Dorsolateral prefrontal cortex (tissue), 122 donors: ENCODE measurements at places on chromosomes 5 and 9.

- no peak for DNase-seq
Observed at GRCh38 chr5:40356248-40356647, 323.5 kb upstream of the PTGER4 start.

- no peak for DNase-seq
Observed at GRCh38 chr5:55484531-55484930, 50.2 kb downstream of the PLPP1 start.

DNA sequence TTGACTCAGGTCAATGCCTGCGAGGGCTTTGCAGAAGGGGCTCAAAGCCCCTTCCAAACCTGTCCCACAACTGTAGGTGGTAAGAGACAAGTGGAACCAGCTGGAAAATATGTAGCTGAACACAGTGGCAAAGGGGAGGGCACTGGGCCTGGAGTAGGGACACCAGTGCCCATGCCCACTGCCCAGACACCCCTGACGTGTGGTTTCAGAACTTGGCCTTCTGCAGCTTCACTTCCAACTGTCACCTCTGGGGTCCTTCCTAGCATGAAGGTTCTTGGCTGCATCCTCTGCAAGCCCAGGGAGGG lies 233.1 kb upstream of the IRX1 start:
- no peak for DNase-seq

- no peak for DNase-seq
Observed at GRCh38 chr9:112624711-112625707, 92.9 kb downstream of the INIP start.

DNA sequence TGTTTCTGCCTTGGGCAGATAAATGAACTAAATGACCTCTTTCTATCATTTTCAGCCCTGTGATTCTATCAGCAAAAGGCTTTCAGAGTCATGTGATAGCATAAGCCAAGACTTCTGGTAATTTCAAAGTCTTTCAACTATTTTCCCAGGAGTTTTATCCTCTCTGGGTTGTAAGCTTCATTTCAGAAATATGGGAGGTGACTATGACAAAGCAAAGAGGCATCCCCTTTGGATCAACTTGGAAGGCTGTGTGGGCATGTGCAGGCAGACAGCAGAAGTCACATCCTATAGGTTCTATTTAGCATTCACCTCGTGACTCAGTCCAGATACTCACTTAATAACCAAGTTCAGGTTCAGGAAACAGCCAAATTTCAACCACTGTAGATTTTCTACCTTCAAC lies 149.0 kb upstream of the FST start:
- no peak for DNase-seq

DNA sequence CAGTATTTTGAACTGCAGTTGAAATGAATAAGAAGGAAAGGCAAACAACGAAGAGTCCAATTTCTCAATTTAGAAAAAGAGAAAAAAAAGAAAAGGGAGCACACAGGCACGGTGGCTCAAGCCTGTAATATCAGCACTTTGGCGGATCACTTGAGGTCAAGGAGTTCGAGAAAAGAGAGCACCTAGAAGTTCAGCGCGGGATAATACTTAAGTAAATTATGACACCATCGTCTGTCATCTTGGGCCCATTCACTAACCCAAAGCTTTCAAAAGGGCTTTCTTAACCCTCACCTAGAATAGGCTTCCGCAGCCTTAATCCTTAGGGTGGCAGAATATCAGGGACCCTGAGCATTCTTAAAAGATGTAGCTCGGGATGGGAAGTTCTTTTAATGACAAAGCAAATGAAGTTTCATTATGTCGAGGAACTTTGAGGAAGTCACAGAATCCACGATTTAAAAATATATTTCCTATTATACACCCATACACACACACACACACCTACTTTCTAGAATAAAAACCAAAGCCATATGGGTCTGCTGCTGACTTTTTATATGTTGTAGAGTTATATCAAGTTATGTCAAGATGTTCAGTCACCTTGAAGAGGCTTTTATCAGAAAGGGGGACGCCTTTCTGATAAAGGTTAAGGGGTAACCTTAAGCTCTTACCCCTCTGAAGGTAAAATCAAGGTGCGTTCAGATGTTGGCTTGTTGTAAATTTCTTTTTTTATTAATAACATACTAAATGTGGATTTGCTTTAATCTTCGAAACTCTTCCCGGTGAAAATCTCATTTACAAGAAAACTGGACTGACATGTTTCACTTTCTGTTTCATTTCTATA lies 602 bp upstream of the CD274 start:
- DNase-seq, result no peak

GRCh38 chr5:62206150-62206829 lies 99.7 kb upstream of the KIF2A start:
- no peak for DNase-seq

GRCh38 chr5:35117967-35118366 lies 70.2 kb upstream of the AGXT2 start:
- no peak for DNase-seq

DNA sequence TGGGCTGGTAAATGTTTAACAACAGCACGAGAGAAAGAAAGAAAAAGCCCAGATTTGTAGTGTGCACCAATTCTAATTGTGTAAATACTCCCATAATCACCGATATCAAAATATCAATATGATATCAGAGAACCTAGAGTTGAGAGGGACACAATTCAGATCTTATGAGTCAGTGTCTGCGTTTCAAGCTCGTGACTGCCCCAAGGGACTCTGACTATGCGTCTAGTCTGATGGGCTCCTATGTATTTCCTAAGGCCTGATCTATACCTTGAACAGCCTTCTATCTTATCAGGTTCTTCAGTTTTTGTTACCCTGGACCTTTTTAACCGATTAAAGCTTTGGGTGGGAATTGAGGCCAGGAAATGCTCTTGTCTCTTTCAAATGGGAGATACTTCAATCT lies 243.0 kb upstream of the SLC24A2 start:
- DNase-seq, result no peak

DNA sequence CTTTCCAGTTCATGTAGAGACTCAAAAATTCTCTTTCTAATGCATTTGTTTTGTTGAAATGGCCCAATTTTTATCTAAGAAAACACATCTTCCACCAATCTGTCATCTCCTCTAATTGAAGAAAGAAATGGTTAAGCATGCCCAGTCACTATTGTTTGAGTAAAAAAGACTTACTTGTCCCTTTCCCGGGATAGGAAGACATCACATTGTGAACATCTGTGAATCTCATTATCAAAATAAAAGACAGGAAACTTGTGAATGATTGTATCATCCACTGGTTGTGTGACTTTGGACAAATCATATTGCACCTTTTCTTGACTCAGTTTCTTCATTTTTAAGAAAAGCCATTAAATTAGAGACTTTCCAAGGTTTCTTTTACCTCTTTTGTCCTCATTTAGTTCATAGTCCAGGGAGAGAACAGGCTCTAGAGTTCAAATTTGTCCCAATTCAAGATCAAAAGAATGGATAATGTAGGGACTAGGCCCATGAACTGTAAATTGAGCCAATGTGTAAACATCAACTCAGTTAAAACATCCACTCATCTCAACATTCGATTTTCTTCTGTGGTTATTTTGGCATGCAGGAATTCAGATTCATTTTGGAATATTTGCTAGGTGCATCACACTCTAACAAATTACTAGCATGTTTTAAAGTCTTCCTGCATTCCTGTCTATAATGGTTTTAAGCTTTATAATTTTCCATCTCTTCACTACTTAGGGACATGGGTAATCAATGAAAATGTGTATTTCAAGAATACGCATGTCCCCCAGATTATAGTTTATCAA lies 838.0 kb upstream of the WWC1 start:
- no peak for DNase-seq

DNA sequence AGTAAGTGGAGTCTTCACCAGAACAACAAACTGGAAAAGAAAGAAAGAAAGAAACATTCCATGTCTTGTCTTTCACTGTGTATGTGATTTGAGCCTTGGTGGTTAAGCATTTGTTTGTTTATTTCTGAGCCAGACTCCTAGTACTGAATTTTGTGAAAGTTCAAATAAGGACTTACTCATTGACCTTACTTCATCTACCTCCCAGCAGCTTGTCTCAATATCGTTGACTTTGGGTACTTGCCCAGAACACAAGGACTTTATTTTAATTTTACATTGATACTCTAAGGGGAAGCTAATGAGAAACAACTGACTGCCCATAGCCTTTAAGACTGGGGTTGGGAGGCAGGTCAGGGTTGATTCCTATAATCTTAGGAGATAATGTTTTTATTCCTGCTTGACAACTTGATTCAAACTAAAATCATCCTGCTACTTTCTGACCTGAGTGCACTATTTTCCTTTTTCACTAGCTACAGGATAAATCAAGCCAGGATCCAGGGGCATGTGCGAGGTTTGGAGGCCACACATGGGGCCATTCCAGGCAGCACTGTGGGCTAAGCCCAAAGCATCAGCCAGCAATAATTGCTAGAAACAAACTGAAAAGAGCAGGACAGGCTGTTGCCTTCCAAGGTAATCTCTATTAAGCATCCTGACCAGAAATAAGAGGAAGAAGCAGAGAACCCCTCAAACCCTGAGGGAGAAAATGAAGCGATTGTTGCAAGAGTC lies 138.9 kb upstream of the RUSC2 start:
- DNase-seq, result no peak

- DNase-seq, result no peak
Observed at GRCh38 chr5:1745123-1745795, 54.4 kb downstream of the MRPL36 start.

- DNase-seq, result no peak
Observed at GRCh38 chr5:169435506-169436229, 134.7 kb upstream of the SLIT3 start.

DNA sequence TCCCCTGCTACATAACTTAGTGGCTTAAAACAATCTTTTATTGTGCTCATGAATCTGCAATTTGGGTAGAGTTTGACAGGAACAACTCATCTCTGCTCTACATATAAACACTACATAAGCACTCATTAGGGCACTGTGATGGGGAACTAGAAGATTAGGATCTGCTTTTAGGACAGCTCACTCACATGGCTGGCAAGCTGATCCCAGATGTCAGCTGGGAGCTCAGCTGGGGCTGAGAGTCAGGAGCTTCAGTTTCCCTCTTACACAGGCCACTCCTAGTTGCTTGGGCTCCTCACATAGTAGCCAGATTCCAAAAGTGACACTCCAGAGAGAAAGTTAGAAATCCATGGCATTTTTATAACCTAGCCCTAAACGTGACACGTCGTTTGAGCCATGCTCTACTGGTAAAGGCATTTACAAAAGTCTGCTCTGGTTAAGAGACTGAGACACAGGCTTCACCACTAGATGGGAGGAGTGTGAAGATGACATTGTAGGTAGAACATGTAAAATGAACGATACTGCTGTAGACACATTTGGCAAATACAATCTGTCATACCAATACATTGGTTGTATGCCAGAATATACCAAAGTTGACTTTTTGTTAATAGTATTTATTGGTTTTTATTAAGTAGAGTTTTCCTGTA lies 23.6 kb downstream of the SCAI start:
- DNase-seq, result no peak

DNA sequence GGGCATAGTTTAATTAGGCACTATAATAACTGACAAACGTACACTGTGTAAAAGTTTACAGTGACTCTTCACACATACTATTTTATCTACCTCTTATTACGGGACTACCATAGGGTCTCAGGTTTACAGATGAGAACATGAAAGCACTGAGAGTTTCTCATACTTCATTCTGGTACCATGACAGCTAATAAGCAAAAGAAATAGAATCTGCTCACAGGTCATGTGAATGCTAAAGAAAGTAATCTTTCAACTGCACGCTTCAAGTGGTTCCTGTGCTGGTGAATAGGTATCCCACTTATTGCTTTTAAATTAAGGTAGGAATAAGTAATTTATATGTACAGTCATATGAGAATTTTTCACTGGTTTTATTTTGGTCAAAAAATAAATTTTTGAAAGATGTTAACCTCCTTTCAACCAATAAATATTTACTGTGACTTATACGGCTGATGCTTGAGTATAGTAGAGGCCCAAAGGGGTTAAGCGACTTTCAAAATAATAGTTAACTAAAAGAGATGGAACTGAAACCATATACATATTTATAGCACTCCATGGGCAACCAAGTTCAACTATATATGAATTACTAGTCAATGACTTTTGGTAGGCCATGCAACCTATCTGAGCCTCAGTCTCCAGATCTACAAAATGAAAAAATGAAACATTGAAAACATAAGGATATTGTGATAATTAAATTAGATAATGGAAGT lies 8.1 kb downstream of the CDKN2A start:
- DNase-seq, result no peak

DNA sequence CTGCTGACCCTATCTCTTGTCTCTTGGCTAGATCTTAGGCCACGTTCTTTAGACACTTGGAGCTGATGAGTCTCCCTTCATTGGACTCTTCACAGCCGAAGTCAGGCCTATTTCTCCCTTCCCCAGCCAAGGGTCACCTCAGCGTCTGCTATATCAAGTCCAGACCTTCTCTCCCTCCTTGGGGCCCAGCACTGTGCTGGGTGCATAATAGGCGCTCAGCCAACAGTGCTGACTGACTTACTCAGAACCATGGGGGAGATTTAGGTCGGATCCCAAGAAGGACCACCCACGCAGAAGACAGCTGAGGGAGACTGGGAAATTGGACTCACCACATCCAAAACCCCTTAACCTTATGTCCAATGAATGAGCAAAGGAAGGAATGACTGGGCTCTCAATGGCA lies 5.6 kb upstream of the AMBP start:
- DNase-seq, result no peak

DNA sequence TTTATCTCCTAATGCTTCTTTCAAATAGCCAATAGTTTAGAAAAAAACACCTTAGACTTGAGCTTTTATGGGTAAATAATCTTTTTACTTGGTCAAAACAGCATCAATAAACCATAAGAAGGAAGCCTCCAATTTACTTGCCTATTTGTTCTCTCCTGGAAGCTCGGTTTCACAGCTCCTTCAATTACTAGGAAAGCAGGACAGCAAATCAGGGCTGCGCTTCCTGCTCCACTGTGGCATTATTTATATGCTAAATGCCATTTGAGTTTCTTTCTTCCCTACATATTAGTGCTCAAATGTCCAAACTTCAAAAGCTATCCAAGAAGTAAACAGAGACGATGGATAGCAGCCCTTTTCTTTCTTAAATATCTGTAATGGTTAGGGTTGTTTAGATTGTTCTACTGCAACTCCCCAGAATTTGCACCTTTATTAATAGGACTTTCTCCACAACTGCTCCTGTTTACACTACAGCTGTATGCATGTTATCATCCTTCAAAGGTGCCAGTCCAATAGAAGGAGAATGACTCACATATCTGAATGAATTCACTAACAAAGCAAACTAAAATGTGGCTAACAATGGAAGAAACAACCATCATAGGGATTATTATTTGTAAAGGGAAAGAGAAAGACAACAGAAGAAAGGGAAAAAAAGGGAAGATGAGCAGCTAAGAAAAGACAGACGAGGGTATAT lies 58.7 kb downstream of the MED27 start:
- DNase-seq, result no peak

GRCh38 chr9:4152876-4153275 lies 147.0 kb downstream of the GLIS3 start:
- no peak for DNase-seq

DNA sequence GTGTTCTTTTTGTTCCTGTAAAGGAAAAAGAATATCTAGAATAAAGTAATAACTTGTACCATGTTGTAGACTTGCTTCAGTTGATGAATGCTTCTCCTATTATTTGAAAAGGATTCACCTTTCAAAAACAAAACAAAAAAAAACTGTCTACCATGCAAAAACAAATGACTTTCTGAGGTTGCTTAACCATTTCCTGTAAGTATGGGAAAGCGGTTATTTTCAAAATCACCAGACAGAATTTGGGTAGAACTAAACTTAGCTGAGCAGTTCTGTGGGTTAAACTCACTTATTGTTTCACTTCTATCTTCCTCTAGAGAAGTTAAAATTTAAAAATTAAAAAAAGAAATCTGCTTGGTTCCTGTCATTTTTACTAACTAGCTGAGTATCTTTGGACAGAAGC lies 25.2 kb downstream of the LNPEP start:
- no peak for DNase-seq

- no peak for DNase-seq
Observed at GRCh38 chr5:179880066-179880650, 21.5 kb upstream of the MRNIP start.
